Activated CD4-positive, alpha-beta T cell treated with anti-CD3 and anti-CD28 coated beads, Interleukin-2, amount 50 U/mL, for 24 hours (primary cell): ENCODE measurements at places on chromosomes 5 and 9.

- no peak for DNase-seq
Measured at GRCh38 chr5:54018438-54018837, 291.9 kb downstream of the ARL15 start.

GRCh38 chr5:123720955-123721354 is 209.0 kb downstream of the CSNK1G3 start:
- DNase-seq: no peak

GRCh38 chr5:116652196-116652729 is 77.6 kb upstream of the SEMA6A start:
- DNase-seq: no peak

- DNase-seq: no peak
Measured at GRCh38 chr5:13976867-13977830, 32.7 kb upstream of the DNAH5 start.

GRCh38 chr5:173873306-173873922 is 14.7 kb upstream of the CPEB4 start:
- DNase-seq: no peak

DNA sequence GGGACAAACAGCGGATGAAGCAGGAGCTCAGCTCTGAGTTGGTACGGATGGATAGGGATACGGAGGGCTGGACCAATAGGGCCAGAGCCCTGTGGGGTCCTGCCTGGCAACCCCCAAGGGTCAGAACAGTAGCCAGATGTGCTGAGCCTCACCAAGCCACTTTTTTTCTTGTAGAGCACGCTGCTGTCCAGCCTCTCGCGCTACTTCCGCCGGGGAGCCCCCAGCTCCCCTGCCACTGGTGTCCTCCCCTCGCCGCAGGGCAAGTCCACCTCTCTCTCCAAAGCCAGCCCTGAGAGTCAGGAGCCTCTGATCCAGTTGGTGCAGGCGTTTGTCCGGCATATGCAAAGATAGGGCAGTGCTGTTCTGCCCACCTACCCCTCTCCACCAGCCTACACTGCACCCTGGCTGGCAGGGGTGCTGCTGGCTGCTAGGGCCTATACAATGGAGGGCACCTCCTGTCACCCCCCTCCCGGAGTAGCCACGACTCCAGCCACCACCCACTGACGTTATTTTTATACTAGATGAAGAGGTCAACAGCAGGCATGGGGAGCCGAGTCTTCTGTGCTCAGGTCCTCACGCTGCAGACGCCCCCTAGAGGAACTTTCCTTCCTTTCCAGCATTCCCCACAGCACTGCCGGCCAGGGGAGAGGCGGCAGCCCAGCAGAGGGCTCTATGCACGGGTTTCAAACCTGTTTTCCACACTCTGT is 21.6 kb downstream of the SH3GLB2 start:
- peak; percentile 41 for DNase-seq
